ENCODE measurements at places on chromosomes 5 and 9.

DNA sequence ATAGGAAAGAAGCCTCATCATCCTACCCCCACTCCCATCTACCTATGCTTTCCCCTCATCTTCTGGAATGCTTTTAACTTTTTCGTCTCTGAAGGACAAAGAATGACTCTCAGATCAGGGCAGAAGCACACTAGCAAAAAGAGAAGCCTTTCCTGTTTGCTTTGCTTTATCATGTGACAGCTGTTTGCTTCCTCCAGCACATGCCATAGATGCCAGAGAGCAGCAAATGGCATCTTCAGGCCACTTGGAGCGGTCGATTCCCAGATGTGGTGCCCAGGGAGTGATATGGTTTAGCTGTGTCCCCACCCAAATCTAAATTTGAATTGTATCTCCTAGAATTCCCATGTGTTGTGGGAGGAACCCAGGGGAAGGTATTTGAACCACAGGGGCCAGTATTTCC, 294.8 kb downstream of the GADD45G start:
- no peak for DNase-seq

- peak; percentile 53 for DNase-seq
These were observed 798 bp downstream of the PITX1 start for GRCh38 chr5:135032999-135033861.

DNA sequence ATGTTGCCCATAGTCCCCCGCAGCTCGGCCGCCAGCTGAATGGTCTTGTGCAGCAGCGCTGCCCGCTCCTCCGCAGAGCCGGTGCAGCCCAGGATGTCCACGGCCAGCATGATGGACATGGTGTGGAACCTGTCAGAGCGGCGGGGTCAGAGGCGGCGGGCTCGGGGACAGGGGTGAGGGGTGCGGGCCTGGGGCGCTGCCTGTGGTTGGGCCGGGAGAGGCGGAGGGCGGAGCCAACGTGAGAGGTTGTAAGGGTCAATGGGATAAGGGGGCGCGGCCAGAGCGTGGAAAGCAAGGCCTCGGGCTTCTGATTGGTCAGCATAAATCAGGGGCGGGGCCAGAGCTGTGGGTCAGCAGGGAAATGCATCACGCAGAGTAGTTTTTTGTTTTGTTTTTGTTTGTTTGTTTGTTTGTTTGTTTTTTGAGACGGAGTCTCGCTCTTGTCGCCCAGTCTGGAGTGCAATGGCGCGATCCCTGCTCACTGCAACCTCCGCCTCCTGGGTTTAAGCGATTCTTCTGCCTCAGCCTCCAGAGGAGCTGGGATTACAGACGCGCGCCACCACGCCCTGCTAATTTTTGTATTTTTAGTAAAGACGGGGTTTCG, 6.8 kb upstream of the TOR2A start:
- no peak for DNase-seq

GRCh38 chr9:109310486-109310901, 10.4 kb downstream of the EPB41L4B start:
- DNase-seq = no peak

GRCh38 chr9:83330207-83331196, 207.7 kb downstream of the FRMD3 start:
- DNase-seq = peak; percentile 14

DNA sequence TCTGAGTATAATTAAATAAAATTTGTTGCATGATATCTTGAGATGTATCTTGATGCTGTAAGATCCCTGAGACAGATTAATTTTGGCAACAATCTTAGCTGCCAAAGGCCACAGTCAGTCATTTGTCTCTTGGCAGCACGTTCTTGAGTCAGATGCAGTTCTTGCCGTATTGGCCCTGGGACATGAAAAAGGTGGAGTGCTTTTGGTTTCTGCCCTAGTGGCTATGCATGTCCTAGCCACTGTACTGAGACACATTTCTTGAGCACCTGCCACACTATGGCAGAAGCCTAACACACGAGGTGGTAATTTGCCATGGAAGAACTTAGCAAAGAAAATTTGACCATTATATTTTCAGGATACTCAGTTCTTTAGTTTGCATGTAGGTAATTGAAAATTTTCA, 45.0 kb upstream of the PHF2 start:
- no peak for DNase-seq

DNA sequence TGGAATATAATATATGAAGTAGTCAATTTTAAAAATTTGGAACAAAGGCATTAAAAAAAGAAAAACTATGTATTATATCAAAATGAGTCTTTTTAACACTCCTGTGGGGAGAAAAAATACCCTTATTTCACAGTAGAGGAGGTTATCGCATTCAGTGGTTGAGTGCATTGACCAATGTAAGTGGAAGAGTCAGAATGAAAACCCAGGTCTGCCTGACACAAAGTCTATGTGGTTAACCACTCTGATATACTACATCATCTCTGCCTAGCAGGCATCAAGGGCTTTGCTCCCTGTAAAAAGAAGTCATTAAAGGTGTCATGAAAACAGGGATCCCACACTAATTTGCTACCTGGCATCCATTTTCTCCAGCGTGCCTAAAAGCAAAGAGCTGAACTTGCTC, 417.2 kb upstream of the C9orf72 start:
- DNase-seq = no peak

- no peak for DNase-seq
These were observed 1069.9 kb downstream of the EFNA5 start for GRCh38 chr5:106600803-106601202.

DNA sequence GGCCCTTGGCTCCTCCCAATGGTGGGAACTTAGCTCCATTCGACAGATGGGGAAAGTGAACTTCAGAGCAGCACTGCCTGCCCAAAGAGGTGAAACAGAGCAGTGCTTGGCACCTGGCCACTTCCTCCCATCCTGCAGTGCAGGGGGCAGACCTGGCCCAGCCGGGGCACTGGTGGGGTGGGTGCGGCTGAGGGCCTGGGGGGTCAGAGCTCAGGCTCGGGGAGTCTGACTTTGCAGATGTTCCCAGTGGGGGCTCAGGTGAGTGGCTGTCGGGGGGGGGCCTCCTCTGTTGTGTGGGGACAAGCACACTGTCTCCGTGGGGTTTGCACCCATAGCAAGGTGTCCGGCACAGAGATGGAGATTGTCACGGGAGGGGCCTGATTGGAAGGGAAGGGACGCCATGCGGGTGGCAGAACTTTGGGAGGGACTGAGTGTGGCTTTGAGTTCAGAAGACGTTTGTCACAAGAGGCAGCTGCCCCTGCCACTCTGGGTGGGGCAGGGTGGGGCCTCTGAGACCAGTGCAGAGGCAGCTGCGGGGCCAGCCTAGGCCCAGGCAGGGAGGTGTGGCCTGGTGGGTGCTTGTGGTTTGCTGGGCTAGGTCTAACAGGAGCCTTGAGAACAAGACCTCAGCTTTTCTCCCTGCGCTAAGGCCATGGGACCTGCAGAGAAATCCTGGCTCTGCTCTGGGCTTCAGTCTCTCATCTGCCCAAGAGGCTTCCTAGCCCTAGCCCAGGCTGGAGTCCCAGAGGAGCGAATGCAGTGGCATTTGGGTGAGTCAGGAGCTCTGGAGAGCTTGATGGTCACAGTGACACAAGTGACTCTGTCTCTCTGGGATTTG, 2.5 kb downstream of the MYMK start:
- no peak for DNase-seq

- no peak for DNase-seq
These were observed 91.6 kb downstream of the CARTPT start for GRCh38 chr5:71810471-71811195.

Measured in activated CD4-positive, alpha-beta T cell treated with anti-CD3 and anti-CD28 coated beads for 36 hours (primary cell).